Foreskin keratinocyte (primary cell): ENCODE measurements at places on chromosomes 1 and 21.

DNA sequence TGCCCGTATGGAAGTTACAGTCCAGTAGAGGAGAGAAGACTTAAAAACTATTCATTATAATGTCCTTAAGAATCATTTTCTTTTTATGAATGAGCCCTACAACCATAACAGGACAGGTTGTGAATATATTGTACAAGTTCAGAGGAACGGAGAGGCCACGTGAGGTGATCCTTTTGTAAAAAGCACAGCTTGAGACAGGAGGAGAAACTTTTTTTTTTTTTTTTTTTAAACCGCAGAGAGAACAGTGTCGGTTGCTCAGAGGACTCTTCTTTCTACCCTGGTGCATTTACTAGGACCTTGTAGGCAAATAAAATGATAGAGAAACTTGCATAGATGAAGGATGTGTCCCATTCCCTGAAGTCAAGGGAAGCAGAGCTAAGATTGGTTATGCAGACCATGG, 32.1 kb downstream of the DYRK1A start:
- no peak for DNase-seq

DNA sequence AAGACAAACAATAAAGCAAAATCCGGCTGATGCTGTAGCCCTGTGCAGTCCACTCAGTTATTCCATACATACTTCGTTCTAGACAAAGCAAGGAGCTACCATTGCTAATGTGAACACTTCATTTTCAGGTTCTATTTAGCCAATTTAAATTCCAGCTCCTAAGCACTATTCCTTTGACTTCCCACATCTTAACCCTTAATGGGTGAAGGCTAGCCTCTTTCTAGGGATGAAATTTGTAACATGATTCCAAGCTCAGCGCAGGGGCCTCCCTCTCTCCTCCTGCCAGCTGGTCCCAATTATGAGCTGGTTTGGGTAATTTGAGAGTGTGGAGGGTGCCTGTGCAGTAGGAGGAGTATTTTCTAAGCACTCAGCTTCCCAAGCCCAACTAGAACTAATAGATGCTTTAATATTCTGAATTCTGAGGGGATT, 53.9 kb upstream of the PTGFRN start:
- no peak for DNase-seq

- no peak for DNase-seq
Measured at GRCh38 chr21:37771181-37771580, 145.1 kb downstream of the KCNJ6 start.

DNA sequence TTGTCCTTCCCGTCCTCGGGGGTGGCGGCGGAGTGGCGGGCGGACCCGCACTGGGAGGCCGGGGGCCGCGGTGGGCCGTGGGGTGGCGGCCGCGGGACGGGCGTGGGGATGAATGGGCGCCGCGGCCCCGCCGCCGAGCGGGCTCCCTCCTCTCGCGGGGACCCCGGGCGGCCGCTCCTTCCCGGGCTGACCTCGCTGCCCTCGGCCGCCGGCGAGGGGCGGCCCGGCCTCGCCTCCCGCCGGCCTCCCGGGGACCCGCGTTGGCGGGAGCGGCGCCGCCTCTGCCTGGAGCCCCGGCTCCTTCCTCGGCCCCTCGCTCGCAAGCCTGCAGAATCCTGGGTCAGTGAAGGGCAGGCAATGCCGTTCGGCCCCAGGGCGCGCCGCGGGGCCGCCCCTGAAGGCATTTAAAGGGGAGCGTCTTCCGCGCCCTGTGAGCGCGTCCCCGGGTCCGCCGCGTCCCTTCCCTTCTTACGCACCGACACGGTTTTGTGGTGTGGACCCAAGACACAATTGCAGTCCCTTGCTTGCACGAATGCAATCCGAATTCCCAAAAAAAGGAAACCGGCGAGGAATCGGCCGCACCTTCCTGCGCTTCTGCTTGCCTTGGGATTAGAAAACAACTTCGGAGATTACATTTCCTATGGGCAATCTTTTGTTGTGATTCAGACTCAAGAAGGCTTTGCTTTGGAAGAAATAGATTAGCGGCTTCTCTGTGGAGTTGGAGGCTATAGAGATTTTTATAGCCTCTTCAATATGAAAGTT, 776 bp downstream of the ITSN1 start:
- no peak for DNase-seq

DNA sequence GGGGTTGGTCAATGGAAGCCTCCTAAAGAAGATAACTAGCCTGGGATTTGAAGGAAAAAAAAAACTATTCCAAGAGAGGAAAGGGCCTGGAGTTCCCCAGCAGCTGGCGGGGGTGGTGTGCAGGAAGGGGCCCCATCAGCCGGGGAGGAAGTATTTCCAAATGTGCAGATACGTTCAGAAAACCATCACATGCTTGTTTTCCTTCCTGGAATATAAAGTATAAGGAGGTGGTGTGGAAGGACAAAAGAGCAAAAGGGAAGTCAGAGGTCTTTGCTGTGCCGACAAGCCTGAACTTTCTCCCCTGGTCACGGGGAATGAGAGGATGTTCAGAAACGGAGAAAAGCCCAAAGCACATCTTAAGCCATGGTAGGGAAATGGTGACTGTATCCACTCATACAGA, 72.0 kb upstream of the BACE2 start:
- no peak for DNase-seq

DNA sequence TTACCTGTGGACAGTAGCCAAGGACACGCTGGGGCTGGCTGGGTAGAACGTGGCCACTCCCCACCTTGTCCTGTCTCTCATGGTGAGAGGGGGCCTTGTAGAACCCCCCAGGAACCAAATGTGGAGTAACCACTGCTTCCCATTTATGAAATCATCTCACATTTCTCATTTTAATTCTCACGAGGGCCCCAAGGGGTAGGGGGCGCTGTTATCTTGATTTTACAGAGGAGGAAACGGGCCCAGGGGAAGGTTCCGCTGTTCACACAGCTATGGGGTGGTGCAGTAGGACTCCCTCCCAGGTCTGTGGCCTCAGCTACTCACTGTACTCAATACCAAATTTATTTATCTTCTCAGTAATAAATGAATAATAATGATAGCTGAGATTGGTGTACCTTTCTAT, 5.5 kb downstream of the SMPDL3B start:
- no peak for DNase-seq

DNA sequence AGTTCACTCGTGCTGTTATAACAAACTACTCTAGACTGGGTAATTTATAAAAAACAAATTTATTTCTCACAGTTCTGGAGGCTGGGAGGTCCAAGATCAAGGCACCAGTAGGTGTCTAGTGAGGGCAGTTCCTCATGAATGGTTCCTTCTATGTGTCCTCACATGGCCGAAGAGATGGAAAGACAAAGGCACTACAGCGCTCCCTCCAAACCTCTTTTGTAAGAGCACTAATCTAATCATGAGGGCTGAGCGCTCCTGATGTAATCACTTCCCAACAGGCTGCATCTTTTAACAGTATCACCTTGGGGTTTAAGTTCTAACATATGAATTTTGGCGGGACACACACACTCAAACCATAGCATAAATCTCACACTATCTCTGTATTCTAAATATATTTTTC, 54.0 kb upstream of the KANK4 start:
- DNase-seq, result no peak

GRCh38 chr1:28370239-28371009, 884 bp downstream of the PHACTR4 start:
- no peak for DNase-seq

DNA sequence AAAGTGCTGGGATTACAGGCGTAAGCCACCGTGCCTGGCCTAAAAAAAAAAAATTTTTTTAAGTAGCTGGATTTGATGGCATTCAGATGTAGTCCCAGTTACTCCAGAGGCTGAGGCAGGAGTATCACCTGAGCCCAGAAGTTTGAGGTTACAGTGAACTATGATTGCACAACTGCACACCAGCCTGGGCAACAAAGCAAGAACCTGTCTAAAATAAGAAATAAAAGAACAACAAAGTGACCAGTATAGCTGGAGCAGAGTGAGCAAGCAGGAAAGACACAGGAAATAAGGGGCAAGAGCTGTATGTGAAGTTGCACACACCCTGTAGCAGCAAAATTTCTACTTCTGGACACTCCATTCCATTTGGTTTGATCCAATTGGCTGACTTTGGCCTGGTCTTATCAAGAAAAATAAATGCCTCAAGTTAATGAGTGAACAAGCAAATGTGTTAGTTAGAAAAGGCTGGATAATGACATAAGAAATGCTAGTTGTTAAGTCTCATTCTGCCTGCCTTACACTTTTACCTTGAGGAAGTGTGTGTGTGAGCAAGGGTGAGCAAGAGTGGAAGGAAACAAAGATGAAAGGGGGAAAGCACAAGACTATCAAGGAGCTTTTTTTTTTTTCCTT, 7.9 kb downstream of the ATP5IF1 start:
- DNase-seq, result no peak

DNA sequence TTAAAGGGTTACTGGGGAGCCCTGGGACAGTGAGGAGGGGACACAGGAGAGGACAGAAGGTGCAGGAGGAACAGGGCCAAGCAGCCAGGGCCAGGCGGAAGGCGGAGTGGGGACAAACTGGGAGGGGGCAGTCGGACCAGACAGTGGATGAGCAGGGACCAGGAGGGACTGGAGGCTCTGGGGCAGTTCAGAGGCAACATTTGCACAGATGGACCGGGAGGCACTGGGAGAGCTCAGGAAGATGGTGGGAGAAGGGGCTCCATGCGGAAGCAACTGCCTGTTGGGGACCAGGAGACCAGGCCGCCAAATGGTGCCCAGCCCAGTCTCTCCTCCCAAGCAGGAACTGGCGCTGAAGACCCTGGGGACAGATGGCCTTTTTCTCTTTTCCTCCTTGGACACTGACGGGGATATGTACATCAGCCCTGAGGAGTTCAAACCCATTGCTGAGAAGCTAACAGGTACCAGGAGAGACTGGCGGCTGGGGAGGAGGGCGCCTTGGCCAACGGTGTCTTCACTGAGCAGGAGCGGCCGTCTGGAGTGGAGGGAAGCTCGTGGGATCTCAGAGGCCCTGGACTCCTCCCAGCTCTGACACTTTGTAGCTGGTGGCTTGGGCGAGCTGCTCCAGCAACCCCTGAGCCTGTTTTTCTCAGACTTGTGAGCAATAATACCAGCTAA, 847 bp downstream of the SELENON start:
- DNase-seq, result no peak

DNA sequence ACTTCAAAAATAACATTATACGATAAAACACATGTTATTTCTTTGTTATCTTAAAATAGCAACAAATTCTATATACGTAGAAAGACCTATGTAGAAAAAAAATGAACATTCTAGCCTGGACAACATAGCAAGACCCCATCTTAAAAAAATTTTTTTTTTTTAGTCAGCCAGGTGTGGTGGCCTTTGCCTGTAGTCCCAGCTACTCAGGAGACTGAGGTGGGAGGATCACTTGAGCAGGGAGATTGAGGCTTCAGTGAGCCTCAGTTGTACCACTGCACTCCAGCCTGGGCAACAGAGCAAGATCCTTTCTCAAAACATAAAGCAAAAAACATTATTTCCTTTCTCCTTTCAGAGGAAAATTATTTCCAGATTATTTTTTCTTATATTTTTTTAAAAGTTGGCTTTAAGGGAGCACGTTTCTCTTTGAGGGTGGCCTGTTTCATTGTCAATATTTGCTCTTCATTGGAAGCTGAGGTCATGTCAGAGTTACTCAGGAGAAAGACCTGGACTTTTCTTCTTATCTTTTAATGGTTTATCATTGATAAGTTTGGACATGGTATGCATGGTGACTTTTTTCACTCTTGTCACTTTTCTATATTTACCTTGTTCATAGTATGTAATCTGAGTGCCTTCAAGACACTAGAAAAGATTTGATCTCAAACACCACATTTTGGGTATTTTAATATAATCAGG, 32.0 kb downstream of the NFIA start:
- no peak for DNase-seq

GRCh38 chr1:183926983-183927382, 110.5 kb downstream of the COLGALT2 start:
- no peak for DNase-seq

- DNase-seq, result no peak
Measured at GRCh38 chr21:27419153-27419552, 452.3 kb upstream of the ADAMTS5 start.

DNA sequence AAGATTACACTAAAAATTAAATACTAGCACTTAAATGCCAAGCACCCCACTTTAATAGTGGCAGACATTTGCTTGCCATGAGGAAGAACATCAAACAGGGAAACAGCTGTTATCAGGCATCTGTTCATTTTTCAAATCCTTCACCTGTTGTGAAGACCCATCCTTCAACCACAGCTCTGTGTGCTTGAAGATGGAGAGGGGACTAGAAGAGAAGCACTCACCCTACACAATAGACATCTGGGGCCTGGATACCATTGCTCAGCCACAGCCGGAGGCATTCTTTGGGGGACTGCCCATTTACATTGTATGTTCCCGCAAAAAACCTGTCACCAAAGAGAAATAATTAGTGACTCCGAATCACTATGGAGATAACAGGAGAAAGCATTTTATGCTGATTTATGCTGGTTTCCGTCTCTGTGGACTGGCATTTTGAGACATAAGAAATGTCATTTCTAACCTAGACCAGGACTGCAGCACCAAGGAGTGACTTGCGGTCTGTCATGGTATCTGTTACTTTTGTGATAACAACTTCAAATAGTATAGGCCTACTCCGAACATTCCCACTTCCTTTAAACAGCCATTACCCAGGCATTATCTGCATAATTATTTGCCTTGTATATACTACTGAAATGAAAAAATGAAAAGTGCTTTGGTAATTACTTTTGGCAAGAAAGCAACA, 28.8 kb upstream of the MTF1 start:
- no peak for DNase-seq

DNA sequence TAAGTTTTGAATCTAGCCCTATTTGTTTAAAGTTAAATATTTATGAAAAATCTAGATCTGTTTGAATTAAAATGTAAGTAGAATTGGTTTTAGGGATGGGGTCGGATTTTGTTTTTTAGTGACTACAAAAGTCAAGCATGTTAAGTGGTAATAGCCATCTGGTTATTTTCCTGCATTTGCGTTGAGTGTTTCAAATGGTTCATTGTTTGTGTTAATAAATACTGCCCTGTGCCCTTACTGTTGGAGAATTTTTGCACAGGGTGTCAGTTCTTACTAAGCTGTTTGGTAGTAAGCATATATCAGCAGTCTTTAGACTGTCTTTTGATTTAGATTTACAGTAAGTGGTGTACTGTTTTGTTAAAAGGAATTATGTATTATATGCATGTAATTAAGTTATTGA, 46.1 kb upstream of the TARS2 start:
- DNase-seq, result no peak

GRCh38 chr1:116323491-116323890, 49.6 kb upstream of the ATP1A1 start:
- no peak for DNase-seq
